ENCODE measurements at places on chromosomes 5 and 9. TPM values are rescaled to one million over a fixed set of nuclear protein-coding genes. Genes with fewer than 3 reads are reported as not detected.

DNA sequence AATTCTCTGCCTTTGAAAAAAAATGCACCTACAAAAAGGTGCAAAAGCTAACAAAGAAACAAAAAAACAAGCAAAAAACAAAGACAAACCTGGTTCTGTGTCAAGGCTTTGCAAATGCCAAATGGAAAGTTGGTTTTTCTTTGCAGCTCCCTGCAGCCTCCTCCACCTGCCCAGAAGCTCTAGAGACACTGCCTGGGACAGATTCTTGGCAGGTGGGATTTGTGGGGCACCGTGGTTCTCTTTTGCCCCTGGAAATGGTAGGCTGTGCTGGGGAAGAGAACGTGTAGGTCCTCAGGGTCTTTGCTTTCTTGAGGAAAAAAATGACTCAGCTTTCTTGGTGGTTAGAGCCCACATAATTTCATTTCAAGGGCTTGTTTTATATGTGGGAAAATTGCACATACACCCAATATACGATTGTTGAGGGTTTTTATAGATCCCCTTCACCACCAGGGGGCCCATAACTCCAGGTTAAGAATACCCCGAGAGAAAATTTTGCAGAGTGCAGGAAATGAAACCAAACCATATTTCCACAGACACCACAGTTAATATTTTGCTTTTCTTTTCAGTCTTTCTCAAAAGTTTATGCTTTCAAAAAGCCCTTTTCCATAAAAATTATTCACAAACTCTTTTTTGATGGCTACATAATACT lies 58.7 kb downstream of the NXNL2 start:
- peak; percentile 74 for DNase-seq

DNA sequence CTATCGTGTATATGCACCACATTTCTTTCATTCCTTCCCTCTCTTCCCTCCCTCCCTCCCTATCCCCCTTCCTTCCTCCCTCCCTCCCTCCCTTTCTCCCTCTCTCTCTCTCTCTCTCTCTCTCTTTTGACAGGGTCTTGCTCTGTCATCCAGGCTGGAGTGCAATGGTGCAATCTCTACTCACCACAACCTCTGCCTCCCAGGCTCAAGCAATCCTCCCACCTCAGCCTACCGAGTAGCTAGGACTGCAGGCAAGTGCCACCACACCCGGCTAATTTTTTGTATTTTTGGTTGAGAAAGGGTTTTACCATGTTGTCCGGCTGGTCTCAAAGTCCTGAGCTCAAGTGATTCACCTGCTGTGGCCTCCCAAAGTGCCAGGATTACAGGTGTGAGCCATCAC lies 1.1 kb upstream of the ANKS6 start:
- no peak for DNase-seq

DNA sequence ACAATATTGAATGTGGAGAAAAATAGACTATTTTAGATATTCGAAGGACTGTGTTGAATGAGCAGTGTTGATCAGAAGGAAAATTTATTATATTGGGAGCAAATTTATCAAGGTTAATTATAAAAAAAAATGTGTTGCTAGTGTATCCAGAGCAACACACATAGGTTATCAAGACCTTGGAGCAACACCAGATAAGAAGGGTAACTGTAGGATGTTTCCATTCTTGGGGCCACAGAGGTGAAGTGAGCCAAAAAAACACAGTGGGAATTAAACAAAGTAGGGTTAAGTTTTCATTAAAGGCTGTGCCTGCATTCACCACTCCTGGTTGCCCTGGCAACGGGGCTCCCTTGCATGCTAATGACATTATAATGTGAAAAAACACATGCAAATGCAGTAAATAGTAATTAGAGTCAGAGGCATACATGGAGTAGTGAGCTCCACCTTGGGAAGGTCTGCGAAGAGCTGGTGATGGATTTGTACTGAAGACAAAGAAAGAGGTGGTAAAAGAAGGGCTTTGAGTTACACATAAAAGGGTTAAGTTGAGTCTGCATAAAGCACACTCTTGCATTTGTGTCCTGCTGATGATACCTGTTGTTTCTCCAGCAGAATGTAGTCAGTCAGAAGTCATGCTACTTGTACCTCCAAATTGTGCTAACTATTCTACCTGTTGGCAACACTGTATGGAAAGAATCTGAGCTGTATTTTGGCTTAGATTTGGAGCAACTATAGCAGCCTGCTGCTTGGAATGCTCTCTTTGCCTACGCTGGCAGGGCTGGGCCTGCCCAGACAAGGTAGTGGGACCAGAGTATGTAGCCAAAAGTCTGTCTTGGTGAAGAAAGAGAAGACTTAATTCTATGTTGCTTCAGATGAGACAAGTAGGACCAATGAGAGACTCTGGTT lies 59.6 kb downstream of the ATG10 start:
- no peak for DNase-seq

EPB41L4B gene
- total RNA-seq, result not detected

- DNase-seq, result no peak
These were observed 132.7 kb upstream of the MAP1B start for GRCh38 chr5:71974622-71975021.

DNA sequence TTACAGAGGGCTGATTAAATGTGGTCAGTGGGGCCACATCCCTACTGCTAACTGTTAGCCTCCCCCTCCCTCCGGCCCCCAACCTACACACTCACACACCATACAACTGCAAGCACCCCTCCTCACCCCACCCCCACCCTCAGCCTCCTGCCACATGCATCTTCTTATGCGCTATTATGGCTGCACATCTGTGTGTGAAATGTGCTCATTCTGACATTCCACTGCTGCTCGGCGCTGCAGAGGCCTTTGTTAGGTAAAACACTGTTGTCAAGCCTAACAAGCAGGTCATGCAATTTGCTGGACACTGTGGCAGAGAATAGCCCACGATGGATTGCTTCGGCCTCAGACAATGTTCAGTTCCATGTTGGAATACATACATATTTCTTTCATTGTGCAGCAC lies 173.6 kb downstream of the NR2F1-AS1 start:
- DNase-seq, result no peak

GRCh38 chr5:136018814-136019783 lies 9.7 kb upstream of the TGFBI start:
- no peak for DNase-seq

GRCh38 chr5:88819301-88819999 lies 63.5 kb downstream of the MEF2C start:
- DNase-seq, result no peak

PCDHA8 gene
- not detected for total RNA-seq

SPATA6L gene
- total RNA-seq, result 2.0 TPM

FCN1 gene
- total RNA-seq, result 26.9 TPM

DCAF12 gene
- 21.3 TPM for total RNA-seq

MAMDC2 gene
- total RNA-seq, result not detected

DNA sequence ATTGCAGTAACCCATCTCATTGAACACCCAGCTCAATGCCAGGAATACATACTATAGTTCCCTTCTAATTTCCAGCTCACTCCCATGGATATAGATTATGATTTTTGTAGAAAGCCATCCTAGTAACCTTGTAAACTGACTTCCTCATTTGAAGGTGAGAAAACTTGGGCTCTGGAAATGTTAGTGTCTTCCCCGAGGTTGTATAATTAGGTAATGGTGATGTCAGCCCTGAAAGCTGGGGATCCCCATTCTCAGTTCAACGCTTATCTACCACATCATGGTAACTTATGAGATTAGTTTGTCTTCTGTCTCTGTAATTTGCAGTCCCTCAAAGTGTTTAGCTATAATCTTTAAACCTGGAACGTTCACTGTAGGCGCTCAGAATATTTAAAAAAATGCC lies 34.6 kb upstream of the PTCH1 start:
- DNase-seq, result no peak

DBH gene
- total RNA-seq, result not detected

SPATA31D4 gene
- not detected for total RNA-seq

- DNase-seq, result no peak
These were observed 83.7 kb downstream of the PCSK5 start for GRCh38 chr9:75974016-75974766.

KIF24 gene
- total RNA-seq, result 0.50 TPM

DNA sequence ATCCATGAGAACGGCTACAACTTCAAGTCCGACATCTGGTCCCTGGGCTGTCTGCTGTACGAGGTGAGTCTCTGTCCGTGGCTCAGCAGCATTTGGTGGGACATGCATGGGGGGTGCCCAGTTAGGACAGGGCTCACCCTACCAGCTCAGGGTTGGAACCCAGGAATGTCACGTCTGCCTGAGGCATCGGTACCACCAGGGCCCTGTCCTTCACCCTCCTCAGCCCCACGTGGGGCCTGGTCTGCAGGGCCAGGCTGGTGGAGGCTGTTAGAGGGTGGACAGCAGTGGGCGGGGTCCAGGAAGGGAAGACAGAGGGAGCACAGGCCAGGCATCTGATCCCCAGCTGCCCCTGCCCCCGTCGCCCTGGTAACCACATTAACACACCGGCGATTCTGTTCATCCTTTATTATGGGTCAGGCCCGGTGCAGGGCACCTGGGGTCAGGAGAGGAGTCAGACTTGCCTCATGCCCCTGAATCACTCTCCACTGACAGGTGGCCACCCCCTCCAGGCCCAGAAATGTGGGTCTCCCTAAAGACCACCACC lies 75.6 kb downstream of the PSMB7 start:
- no peak for DNase-seq

DNA sequence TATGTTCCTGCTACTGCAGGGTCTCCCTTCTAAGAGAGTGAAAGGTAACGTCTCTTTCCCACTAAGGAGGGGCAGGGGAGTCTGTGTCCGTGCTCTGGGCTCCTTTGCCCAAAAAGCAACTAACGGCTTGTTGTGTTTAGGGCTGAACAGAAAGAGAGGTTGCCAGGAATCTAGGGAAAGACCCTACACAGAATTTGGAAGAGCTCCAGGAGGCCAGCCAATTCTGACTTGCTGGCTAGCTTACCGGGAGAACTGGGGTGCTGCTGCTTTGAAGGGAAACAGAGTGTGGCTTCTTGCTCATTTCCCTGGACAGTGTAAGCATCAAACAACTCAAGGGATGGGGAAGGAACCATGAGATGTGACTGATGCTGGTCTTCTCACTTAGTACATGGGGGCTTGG lies 176.1 kb downstream of the GADD45G start:
- DNase-seq, result no peak

DNA sequence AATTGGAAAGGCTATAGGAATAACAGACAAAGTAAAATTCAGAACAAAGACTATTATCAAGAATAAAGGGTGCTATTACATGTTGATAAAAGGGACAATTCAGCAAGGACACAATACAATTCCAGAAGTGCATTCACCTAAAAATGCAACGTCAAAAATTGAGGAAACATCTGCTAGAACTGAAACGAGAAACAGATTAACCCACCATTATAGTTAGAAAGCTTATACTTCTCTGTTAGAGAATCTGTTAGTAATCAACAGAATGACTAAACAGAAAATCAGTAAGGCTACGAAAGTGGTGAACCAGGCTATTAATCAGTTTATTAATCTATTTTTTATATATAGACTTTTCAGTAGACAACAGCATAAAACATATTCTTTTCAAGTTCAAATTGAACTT lies 14.8 kb downstream of the FCN1 start:
- no peak for DNase-seq

DNA sequence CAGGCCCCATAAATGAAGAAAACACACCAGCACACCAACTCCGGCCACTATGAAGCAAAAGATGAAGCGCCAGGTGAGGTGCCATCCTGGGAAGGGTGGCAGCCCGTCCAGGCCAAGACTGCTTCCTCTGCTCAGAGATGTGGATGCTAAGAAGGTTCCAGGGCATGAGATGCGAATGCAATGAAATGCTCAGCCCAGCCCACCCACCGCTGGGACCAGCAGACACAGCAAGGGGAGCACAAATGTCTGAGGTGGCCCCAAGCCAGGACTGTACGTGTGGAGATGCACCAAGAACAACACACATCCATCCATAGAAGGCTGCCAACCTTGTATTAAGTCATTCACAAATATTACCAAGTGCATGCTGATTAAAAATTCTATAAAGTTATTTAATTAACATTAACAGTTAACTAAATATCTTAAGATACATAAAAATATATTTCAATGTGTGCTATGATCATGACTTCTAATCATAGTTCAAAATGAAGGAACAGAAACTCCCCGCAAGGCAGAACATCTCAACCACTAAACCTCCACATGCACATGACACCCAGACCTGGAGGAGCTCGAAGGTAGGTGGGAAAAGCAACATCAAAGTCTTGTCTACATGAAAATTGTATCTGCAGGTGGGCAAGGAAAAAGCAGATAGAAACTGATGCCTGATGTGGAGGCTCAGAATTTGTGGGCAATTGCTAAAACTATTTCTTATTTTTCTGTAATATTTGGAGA lies 43.7 kb downstream of the BICD2 start:
- no peak for DNase-seq

GRCh38 chr9:79719989-79720388 lies 148.2 kb downstream of the TLE4 start:
- no peak for DNase-seq

GRCh38 chr5:41218929-41219657 lies 5.8 kb upstream of the C6 start:
- no peak for DNase-seq

All from natural killer cell (primary cell).